Non-pigmented ciliary epithelial cell (primary cell): ENCODE measurements at places on chromosomes 4 and X.

DNA sequence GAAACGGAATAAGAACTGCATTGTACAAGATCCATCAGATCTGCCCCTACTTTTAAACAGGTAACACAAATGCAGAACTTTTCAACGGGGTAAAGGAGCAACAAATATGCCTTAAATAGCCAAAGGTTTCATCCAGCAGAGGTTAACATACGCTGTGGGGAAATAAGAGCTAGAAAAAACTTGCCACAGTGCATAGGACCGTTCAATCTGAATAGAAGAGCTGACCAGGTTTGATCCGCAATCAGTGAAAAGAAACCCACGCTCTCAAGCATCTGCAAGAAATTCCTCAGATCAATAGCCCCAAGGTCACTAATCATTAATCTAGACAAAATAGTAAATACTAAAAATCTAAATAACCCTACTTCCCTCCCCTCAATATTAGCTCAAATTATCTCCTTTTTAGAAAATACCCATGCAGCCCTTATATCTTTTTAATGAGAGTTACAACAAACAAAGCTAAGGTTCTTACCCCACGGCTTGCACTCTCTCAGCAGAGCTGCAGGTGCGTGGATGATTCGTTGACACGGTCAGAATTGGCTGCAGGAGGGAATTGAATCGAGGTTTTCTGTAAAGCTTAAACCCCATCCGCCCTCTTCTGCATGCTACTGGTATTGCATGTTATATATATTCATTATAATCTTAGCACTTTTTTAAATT lies at the start of gene TLR10:
TSS of gene TLR10 (minus strand) at position 539 of the 657 bp plus-strand sequence. CDS start 7,400 bp downstream, outside the sequence.
- DNase-seq: no peak

DNA sequence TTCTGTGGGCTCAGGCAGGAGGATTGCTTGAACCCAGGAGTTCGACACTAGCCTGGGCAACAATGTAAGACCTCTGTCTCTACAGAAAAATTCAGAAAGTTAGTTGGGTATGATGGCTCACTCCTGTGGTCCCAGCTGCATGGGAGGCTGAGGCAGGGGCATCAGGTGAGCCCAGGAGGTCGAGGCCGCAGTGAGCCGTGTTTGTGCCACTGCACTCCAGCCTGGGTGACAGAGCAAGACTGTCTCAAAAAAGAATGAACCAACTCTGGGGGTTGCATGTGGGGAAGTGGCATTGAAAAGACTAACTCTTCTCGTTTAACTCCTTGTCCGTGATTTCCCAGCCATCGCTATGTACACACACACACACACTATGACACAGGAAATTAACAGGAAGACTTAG lies 26.9 kb downstream of the ENOPH1 start:
- DNase-seq: no peak

- no peak for DNase-seq
These were observed 77.5 kb downstream of the MAGED4 start for GRCh38 chrX:52262195-52262546.

DNA sequence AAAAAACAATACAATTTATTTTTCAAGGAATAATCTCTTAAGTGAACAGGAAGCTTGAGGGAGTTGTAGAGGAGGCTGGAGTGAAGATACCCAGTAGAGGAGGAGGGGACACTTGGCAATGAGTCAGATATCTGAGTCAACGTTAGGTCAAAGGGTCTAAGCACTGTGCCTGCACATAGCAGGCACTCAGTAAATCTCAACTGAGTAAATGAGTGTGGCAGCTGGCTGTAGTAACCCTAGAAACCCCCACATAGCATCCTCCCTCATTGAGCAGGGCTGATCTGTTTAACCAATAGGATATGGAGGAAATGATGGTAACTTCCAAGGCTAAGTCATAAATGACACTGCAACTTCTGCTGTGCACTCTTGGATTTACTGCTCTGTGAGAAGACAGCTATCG lies 186.0 kb upstream of the FAM241A start:
- DNase-seq: no peak

GRCh38 chrX:150164971-150165600 lies 198.0 kb upstream of the MAMLD1 start:
- DNase-seq: no peak

GRCh38 chrX:75365243-75365975 lies 91.5 kb downstream of the UPRT start:
- no peak for DNase-seq

DNA sequence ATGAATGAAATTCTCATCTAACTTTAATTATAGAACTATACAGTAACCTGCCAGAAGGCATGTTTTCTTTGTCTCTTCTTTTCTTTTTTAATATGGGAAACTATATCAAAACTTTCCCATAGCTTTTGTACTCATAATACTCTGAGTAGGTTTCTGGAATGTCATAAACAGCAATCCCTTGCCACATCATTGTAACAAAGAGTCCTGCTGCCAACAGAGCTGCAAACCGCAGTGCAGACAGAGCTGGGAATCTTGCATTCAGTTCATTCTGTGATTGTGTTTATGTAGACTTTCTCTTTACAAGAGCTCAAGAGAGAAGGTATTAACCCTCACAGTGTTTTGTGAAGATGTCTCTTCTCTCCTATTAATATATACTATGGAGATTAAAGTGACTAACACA lies 304.4 kb upstream of the SLIT2 start:
- peak; percentile 60 for DNase-seq

DNA sequence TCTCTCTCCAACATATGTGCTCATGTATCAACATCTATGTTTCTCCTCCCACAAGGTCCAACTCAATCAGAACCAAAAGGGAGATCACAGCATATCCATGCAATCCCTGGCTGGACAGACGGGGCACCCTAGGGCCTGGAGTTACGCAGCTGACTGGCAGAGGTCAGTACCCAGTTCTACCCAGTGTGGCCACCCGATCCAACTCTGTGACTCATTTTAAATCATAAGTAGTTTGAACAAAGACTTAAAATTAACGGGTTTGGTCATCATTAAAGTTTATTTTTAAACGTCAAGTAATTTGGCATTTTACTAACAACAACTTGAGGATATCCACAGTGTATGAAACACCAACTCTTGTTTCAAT lies 59.5 kb downstream of the APBB2 start:
- no peak for DNase-seq

DNA sequence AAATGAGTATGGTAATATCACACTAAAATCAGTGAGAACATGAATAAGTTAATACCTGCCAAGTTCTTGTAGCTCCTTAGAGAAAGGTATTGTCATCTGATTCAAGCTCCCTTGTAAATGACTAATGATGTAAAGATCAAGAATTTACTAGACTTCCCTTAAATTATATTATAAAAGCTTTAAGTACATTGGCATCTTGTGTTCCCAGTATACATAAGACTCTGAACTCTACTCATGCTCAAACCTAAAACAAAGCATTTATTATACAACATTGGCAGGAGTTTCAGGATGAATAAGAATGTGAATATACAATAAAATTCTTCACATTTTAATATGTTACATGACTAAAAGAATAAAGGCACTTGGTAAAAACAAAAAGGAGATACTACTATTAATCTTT lies 126.8 kb upstream of the UNC5C start:
- no peak for DNase-seq

DNA sequence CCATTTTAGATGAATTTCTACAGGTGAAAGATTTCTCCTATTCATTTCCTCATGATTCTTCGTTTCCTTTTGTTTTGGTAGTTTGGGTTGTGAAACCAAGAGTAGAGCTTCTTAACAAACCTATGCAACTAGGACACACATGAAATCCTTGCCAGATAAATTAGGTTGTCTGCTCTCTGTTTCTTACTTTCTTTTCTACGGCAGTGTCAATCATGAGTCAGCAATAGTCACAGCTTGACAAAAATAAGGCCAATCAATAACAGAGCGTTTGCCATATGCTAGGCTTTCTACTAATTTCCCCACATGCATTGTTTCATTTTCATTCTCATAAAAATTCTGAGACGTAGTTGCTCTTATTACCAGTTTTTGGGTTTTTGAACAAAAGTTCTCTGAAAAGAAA lies 20.3 kb downstream of the CLRN2 start:
- DNase-seq: no peak

GRCh38 chr4:113433536-113434246 lies 327.8 kb downstream of the CAMK2D start:
- DNase-seq: no peak

DNA sequence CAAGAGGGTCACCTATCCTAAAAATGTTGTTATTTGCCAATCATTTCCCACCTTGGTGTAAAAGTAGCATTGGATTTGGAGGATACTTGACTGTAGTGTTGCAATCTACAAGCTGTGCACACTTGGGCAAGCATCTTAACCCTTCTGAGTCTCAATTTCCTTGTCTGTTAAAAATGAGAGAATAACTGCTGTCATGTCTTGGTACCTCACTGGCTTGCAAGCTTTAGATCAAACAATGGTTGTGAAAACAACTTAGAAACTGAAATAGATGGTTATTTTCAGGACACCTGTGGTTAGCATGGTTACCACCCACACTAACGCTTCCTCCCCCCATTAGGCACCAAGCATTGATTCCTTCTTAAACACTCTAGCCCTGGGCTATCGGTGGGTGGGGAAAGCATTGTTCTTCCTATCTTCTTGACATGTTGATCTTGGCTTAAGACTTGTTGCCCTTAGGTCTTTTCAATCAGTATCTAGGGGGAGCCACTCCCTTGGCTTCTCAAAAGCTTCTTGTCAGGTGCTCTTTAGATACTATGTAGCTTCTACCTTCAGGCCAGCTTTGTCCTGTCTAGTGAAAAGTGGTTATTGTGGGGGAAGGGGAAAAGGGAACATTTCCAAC lies 10.6 kb upstream of the AMOT start:
- DNase-seq: no peak

DNA sequence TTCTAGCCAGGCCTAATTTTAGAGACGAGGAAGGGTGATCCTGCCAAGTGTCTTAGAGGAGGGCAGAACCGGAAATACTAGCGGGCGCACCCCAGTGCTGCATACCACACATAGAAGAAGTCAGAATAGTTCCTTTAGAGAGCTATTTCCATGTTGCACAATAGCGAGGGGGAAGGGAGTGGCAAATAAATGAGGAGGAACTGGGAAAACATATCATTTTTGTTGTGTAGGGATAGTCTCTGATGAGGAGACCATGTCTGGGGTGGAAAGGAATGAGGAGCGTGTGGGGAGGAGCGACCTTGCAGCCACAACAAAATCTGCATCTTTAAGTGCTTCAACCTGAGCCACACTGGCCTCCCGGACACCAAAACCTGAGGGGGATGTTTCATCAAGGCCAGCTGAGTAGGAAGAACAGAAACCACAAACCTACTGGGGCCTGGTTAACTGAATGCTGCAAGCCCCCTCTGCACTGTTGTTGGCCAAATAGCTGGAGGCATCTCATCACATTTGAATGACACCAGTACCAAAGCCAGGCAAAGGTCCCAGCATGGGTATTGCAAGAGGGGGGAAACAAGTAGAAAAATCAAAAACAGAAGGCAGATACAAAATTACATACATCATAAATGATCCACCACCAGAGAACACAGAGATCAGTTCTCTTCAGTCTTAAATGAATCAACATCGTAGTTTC lies 26.7 kb upstream of the C1QTNF7 start:
- DNase-seq: no peak

- no peak for DNase-seq
These were observed 1498.0 kb downstream of the STIM2 start for GRCh38 chr4:28358606-28359005.

DNA sequence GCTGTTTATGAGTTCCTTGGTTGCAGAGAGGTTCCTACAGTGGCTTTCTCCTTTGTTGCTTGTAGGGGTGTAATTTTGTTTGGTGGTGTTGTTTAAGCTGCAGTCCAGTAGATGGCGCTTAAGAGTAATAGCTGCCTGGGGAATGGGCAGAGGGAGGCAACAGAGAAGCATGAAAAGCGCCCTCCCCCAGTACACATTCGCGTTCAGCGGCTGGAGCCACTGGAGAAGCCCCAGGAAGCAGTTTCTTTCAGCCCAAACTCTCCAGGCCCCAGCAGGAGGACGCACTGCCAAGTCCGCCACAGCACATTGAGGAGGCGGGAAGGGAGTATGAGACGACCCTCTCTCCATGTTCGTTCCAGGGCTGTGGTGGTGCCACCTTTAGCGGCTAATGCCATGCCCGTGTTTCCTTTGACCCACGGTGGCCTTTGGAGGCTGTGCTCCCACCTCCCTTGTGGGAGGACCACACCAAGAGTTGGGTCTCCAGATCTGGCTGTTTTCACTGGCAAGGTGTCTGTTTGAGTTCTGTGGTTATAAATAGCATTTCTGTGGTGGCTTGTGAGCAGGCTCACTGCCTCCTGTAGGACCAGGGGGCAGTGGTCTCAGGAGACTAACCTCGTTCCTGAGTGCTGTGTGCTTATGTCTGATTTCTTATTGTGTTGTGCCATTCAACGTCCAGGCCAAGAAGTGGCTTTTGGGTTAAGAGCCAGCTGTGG lies 252.3 kb downstream of the ARHGAP10 start:
- no peak for DNase-seq

- DNase-seq: no peak
These were observed 2.4 kb upstream of the PCDH10 start for GRCh38 chr4:133146574-133147241.
